ENCODE measurements at places on chromosomes 3 and 15.

DNA sequence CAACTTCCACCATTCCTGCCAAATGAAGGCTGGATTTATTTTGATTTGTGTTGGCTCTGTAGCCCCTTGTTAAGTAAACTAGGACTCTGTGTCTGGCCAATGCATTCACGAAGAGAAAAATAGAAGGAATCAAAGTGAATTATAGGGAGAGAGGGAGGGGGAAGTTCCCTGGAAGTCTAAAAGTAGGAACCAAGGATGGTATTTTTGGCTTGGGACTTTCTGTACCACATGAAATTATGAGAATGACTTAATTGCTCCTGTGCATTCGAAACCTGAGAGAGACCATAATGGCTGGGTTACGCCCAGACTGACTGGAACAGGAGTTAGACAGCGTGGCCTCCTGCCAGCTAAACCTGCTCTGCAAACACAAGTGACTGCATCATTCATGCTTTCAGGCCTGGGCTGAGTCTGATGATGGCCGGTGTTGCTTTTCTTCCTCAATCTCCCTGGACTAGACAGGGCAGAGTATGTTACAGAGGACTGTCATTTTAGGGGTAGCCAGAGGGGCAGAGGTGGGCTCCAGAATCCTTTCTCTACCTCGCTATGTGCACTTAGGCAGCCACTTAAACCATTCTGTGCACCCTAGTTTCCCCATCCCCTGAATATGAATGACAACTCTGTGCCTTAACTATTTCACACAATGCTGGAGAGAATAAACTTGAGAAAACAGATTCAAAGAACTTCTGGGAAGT is 58.9 kb downstream of the MYO1E start:
- no peak for DNase-seq

DNA sequence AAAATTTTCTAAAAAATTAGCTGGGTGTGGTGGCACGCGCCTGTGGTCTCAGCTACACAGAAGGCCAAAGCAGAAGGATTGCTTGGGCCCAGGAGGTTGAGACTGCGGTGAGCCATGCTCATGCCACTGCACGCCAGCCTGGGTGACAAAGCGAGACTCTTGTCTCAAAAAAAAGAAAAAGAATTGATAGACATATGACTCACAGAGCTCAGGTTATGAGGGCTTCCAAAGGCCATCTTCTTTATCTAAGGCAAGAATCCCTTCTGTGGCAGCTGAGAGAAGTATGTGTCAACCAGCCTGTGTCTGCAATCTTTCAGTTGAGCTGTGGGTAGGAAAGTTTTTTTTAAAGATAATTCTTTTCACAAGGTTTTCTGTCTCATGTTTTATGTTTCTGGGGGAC is 53.9 kb downstream of the MRPS25 start:
- DNase-seq, result no peak

GRCh38 chr3:50628601-50629000 is 11.7 kb downstream of the MAPKAPK3 start:
- DNase-seq, result no peak

DNA sequence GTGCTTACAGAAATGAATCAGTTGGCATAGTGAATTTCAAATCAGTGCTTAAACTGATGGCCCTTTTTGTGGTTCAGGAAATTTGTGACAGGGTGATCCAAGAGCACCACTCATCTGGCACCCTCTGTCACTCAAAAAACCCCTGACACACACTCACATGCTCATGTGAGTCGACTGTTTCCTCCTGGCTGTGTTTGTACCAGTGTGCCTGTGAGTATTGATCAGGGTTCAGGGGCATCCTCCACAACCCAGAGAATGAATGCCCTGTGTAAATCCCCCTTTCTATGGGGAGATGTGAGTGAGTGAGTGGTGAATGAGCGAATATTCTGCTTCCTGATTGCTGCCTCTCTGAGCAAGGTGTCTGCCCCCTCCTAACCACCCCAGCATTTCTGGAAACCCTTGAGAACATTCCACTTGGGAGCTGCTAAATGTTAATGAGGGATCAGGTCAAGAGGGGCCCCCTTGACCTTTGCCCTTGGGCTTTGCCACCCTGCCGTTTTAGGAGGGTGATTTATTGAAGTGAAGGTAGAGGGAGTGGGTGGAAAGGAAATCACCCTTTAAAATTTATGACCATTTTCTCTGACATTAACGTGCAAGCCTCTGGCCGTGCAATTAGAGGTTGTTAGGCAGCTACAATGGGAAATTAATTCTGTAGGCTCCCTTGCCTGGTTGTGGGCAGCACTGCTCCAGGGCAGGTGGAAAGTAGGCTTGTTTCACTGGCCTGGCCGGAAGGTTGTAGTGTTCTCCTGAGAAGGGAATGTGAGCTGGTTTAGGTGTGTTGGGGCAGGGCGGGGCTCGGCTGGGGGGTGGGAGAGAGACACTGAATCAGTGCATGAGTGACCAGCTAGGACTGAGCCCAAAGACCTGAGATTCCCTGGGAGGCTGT is 87.2 kb downstream of the SLCO3A1 start:
- no peak for DNase-seq

GRCh38 chr15:63066272-63066671 is 23.7 kb downstream of the TPM1 start:
- DNase-seq, result no peak

GRCh38 chr3:78799681-78800080 is 968.1 kb downstream of the ROBO1 start:
- DNase-seq, result no peak

- no peak for DNase-seq
Measured at GRCh38 chr3:13621381-13622221, 72.7 kb downstream of the FBLN2 start.

DNA sequence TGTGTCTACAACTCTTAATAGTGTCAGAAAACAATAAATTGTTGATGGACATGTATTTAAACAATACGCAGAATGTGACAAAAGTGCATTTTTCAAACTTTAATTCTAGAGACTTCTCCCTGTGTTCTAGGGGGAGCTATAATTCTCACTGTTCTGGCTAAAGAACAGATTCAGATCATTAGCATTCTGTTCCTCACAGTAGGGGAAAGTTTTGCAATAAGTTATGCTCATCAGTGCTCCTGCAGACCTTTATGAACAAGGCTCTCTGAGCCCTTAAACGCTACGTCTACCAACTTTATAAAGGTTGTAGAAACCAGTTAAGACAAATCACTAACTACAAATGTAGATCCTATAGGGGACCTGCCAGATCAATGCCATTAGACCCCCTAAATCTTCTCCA is 444.2 kb downstream of the SQOR start:
- no peak for DNase-seq
